ENCODE measurements at places on chromosomes 11 and 22.

GRCh38 chr11:64564947-64565889 lies 25.8 kb upstream of the SLC22A12 start:
- no peak for DNase-seq

- no peak for DNase-seq
Observed at GRCh38 chr11:18727479-18728236, 1.7 kb upstream of the IGSF22 start.

DNA sequence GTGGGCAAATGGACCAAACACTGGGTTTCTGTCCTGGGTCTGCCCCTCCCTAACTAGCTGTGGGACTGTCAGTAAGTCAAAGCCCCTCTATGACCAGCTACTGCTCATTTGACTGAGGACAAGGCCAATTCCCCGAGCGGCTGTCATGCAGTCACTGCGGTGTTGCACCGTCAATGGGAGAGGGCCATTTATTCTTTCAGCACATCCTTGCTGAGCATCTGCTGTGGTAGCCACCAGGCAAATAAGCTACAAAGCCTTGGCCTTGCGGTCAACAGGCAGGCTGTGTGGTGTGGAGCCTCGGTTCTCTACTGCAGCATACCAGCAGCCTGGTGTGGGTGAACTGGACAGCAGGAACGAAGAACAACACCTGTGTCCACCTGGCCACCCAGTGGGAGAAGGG lies 25.8 kb upstream of the SERPIND1 start:
- no peak for DNase-seq

GRCh38 chr11:115539844-115540243 lies 35.6 kb upstream of the CADM1 start:
- DNase-seq, result no peak

GRCh38 chr11:29027436-29027835 lies 919.2 kb downstream of the METTL15 start:
- no peak for DNase-seq

GRCh38 chr11:75078233-75078632 lies 18.4 kb downstream of the OR2AT4 start:
- DNase-seq, result no peak

GRCh38 chr22:30990690-30991089 lies 21.6 kb downstream of the TUG1 start:
- DNase-seq, result no peak

DNA sequence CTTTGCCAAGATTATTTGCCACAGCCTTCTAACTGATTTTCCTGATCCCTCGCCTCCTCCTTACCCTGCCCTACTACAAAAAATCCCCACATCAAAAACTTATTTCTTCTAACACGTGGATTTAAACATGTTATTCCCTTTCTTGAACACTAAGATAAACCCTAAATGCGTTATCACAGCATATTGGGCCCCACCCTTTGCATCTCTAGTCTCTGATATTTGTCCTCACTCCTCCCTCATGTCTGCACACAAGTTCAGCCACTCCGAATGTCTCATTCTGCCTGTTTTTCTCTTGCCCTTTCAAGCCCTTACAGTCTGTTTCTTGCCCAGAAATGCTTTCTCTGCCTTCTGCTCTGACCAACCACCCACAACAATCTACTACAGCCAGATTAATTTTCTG lies 10.6 kb upstream of the ACER3 start:
- no peak for DNase-seq

DNA sequence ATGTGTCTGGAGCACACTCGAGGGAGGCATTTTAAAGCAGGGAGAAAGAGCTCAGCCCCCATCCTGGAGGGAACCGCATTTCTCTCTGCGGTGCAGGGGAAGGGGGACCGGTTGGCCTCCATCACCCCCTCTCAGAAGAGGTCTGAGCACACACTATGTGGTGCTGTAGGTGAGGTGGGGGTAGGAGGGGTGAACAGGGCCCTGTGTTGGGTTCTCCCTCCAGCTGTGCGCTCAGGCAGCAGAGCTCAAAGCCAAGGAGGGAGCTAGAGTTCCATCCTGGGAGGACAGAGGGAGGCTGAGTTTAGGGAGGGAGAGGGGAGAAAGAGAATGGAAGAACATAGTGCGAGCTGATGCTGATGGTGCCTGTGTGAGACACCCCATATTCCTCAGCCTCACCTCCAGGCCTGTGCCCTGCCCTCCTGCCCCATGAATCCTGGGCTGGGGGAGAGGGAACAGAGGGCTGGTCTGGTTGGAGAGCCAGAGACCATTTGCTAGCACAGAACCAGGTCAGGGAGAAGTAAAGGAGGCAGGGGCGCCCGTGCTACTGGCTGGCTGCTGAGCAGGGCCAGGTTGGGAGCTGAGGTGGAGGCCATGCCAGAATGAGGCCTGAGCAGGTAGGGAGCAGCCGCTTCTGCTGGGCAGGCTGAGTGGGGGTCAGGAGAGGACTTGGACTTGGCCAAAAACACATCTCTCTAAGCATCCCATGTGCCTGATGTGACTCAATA lies 43.7 kb downstream of the ALX4 start:
- no peak for DNase-seq

DNA sequence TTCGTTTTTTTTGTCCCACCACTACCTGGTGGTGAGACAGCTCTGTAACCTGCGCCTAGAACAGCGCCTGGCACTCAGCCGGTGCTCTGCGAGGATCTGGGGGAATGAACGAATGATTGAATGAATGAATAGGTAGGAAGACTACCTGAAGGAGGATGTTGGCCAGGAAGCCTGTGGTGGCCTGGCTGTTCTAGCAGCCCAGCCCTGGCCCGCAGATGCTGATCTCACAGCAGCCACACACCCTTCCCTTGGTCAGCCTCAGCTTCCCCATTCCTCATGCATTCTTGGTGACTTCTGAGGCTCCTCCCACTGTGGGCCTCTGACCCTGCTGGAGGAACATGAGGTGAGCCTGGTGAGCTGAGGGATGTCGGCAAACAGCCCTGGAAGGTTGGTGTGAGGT lies 3.7 kb downstream of the TRPM5 start:
- DNase-seq, result no peak

GRCh38 chr11:110323786-110324185 lies 27.4 kb upstream of the RDX start:
- DNase-seq, result no peak

DNA sequence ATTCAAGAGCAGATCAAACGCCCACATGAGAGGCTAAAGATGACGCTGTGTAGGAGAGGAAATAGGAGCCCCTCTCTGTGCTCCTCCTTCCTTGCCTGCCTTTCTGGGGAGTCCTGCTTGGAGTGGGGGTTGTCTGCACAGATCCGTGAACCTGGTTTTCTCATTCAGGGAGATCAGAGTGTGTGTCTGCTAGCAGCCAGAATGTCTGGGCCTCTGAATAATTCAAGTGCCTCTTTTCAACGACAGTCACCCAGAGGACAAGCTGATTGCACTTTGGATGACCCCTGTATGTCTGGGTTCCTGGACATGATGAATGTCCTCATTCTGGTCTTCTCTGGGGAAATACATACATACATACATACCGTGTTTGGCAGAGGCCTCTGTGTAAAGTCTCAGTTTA lies 592.5 kb upstream of the B3GAT1 start:
- DNase-seq, result no peak

GRCh38 chr11:3220101-3220500 lies 1.5 kb upstream of the MRGPRG start:
- DNase-seq, result no peak

All from stimulated activated CD4-positive, alpha-beta T cell treated with anti-CD3 and anti-CD28 coated beads, Interleukin-15, amount 100 ng/mL, for 1 hour (primary cell).